H4 (cell line): ENCODE measurements at places on chromosomes 3 and 15. TPM values are rescaled to one million over a fixed set of nuclear protein-coding genes. Genes with fewer than 3 reads are reported as not detected.

Gene STAG1
- total RNA-seq = 21.6 and 31.0 TPM in 2 replicates

Gene GPR156
- 0.64 and 0.66 TPM in 2 replicates for total RNA-seq

Gene TSPAN3
- total RNA-seq = 423 and 537 TPM in 2 replicates

Gene GABRB3
- 14.4 and 21.1 TPM in 2 replicates for total RNA-seq

Gene PRSS50
- not detected in 2 replicates for total RNA-seq
